ENCODE measurements at places on chromosomes 7 and 10. TPM values are rescaled to one million over a fixed set of nuclear protein-coding genes. Genes with fewer than 3 reads are reported as not detected.
A peak's percentile ranks its signal among the peaks of the same experiment; 100 is the strongest.

The RGR gene
- not detected for total RNA-seq

DNA sequence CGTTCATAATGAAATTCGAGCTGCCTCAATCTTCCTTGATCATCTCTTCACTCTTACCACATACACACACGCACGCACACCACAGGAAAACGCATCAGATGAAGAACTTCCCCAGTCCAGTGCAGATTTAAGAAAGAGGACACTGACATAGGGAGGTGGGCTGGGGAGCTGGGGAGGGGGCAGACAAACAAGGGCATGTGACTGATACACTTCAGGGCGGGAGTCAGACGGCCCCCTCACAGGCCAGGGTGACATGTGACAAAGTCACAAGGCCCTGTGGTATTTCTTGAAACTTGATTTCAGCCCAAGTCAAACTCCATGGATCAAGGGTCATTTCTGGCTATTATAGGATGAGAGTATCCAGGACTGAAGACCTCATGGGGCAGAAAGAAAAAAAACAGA, 82.6 kb downstream of the KCNMA1 start:
- H3K36me3 ChIP-seq: no peaks in the 10 kb centered on the region
- no peaks in the 10 kb centered on the region for H3K4me1 ChIP-seq
- H3K27me3 ChIP-seq: peaks cover 5% of the 10 kb centered on the region
- no peak overlapping the region for H3K4me3 ChIP-seq

GRCh38 chr10:92544296-92544695, 29.6 kb downstream of the IDE start:
- H3K27ac ChIP-seq: no peak overlapping the region
- no peaks in the 10 kb centered on the region for H3K36me3 ChIP-seq
- peaks cover 20% of the 10 kb centered on the region for H3K4me1 ChIP-seq
- peak; percentile 16 for DNase-seq
- H3K4me3 ChIP-seq: no peak overlapping the region

- H3K4me3 ChIP-seq: no peak overlapping the region
- no peak overlapping the region for H3K27ac ChIP-seq
- no peaks in the 10 kb centered on the region for H3K27me3 ChIP-seq
- DNase-seq: no peak
- no peaks in the 10 kb centered on the region for H3K36me3 ChIP-seq
These were observed 125.1 kb downstream of the COL26A1 start for GRCh38 chr7:101487753-101488152.

DNA sequence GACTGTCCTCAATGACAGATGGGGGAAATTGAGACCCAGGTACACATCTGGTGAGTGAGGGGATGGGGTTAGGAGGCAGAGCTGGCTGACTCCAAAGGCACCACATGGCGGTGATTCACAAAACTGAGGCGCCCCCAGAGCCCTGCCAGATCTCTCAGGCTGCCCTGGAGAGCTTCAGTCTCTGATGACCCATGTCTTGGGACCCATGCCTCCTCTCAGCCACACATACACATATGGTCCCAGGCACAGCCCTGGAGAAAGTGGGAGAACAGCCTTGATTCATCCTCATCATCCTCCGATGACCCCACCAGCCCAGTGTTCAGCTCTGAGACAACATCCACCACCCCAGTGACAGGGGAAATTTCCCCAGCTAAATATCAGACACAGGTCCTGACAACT, 426.0 kb downstream of the RPS24 start:
- H3K4me1 ChIP-seq: no peaks in the 10 kb centered on the region
- no peaks in the 10 kb centered on the region for H3K27me3 ChIP-seq
- H3K36me3 ChIP-seq: no peaks in the 10 kb centered on the region
- no peak overlapping the region for H3K27ac ChIP-seq
- no peak overlapping the region for H3K4me3 ChIP-seq
- DNase-seq: no peak

- peak overlapping the region; percentile 100 for H3K27ac ChIP-seq
- H3K36me3 ChIP-seq: peaks cover 16% of the 10 kb centered on the region
- H3K27me3 ChIP-seq: no peaks in the 10 kb centered on the region
- H3K4me1 ChIP-seq: peaks cover 37% of the 10 kb centered on the region
These were observed 2.4 kb upstream of the VDAC2 start for GRCh38 chr10:75208181-75208580.

GRCh38 chr10:29914986-29915785, 144.2 kb downstream of the JCAD start:
- no peak overlapping the region for H3K4me3 ChIP-seq
- no peak for DNase-seq
- H3K4me1 ChIP-seq: no peaks in the 10 kb centered on the region
- no peak overlapping the region for H3K27ac ChIP-seq
- H3K27me3 ChIP-seq: peaks cover 3% of the 10 kb centered on the region
- H3K36me3 ChIP-seq: no peaks in the 10 kb centered on the region

DNA sequence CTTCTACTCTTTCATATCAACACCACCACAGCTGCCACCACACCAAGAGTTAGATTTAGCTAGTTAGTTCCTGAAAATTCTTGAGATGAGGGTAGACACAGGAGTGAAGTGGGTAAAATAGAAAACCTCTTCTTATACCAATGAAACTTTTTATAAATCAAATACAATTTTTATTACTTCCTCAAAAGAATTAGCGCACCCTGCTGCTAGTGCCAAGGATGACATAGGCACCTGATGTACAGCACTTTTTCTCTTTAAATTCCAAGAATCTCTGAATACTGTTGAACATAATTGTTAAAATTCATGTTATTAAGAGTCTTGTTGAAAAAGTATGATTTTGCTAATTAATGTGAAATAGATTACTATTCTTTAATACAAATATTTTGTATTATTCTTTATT, 11.4 kb downstream of the ZWINT start:
- H3K4me1 ChIP-seq: no peaks in the 10 kb centered on the region
- peaks cover 9% of the 10 kb centered on the region for H3K36me3 ChIP-seq
- H3K27me3 ChIP-seq: peaks cover 5% of the 10 kb centered on the region
- DNase-seq: no peak

- H3K27me3 ChIP-seq: peaks cover 4% of the 10 kb centered on the region
- H3K27ac ChIP-seq: peak overlapping the region; percentile 75
- no peak overlapping the region for H3K4me3 ChIP-seq
- no peak for DNase-seq
- H3K4me1 ChIP-seq: peaks cover 30% of the 10 kb centered on the region
- peaks cover 28% of the 10 kb centered on the region for H3K36me3 ChIP-seq
These were observed 67.4 kb downstream of the PLXNA4 start for GRCh38 chr7:132508724-132509353.

GRCh38 chr7:80895056-80895455, 23.8 kb downstream of the SEMA3C start:
- no peaks in the 10 kb centered on the region for H3K27me3 ChIP-seq
- no peak overlapping the region for H3K27ac ChIP-seq
- H3K4me3 ChIP-seq: no peak overlapping the region
- H3K4me1 ChIP-seq: no peaks in the 10 kb centered on the region

DNA sequence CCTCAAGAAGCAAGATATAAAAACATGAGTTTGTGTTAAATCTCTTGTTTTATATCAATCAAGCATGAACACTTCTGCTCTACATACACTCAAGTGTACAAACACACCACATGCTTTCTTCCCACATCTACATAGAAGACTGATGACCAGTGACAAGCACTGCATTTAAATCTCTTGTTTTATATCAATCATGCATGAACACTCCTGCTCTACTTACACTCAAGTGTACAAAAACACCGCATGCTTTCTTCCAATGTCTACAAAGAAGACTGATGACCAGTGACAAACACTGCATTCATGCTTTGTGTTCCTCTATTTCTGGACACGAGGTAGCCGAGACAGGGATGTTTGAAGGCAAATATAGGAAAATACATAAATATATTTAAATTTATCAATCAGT, 642.0 kb upstream of the PFKP start:
- H3K27me3 ChIP-seq: peaks cover 5% of the 10 kb centered on the region
- no peaks in the 10 kb centered on the region for H3K4me1 ChIP-seq

DNA sequence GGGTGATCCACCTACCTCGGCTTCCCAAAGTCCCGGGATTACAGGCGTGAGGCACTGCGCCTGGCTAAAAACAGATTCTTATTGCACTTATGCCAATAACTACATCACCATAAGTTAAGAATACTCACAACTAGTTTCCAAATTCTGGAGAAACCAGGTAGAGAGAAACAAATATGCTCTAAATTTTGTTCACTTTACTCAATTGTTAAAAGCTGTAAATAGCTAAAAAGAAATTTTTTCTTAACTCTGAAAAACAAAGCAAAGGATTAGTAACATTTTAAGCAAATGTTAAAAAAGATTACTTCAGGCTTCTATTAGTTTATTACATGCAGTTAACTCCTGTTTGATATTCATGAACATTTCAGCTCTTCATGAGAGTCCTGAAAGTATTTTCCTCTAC, 28.3 kb upstream of the ZMIZ2 start:
- no peak overlapping the region for H3K27ac ChIP-seq
- H3K27me3 ChIP-seq: no peaks in the 10 kb centered on the region
- no peaks in the 10 kb centered on the region for H3K4me1 ChIP-seq
- H3K36me3 ChIP-seq: peaks cover 2% of the 10 kb centered on the region

The GRB10 gene
- 4.4 TPM for total RNA-seq

- no peak overlapping the region for H3K4me3 ChIP-seq
- no peak overlapping the region for H3K27ac ChIP-seq
- H3K36me3 ChIP-seq: no peaks in the 10 kb centered on the region
- no peaks in the 10 kb centered on the region for H3K4me1 ChIP-seq
- H3K27me3 ChIP-seq: peaks cover 13% of the 10 kb centered on the region
These were observed 19.6 kb upstream of the GPR37 start for GRCh38 chr7:124784879-124785818.

GRCh38 chr10:126913316-126913715, 8.1 kb downstream of the DOCK1 start:
- no peaks in the 10 kb centered on the region for H3K36me3 ChIP-seq
- no peak overlapping the region for H3K27ac ChIP-seq
- no peak for DNase-seq
- H3K27me3 ChIP-seq: no peaks in the 10 kb centered on the region

DNA sequence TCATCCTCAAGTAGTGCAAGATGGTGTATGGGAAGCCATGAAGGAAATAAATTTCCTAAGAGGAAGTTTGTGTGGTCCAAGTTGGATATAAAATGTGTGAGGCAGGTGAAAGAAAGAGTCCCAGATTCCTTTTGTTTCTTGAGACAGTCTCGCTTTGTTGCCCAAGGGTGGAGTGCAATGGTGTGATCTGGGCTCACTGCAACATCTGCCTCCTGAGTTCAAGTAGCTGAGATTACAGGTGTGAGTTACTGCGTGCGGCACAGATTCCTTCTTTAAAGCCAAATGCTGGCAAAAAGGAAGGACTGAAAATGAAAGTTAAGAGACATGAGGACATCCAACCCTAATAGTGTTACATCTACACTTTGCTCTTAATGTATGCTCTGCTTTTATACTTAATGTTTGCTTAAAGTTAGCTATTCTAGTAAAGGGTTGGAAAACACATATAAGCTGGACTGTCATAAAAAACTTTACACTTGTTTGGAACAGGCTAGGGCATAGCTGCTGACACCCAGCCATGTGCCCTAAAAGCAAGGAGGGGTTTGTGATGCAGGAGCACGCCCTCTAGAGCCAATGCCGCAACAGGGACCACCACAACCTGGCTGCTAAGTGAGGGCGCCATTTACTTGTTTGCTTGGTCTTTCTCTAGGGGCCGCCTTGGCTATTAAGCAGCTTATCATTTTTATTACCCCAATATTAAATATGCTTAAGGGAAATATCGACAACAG, 34.5 kb downstream of the CLEC2L start:
- H3K36me3 ChIP-seq: peaks cover 2% of the 10 kb centered on the region
- H3K4me1 ChIP-seq: peaks cover 1% of the 10 kb centered on the region
- H3K27me3 ChIP-seq: peaks cover 10% of the 10 kb centered on the region
- no peak overlapping the region for H3K27ac ChIP-seq
- DNase-seq: no peak

The SPDYE9 gene
- not detected for total RNA-seq

- DNase-seq: no peak
- H3K27ac ChIP-seq: peak overlapping the region; percentile 31
- no peaks in the 10 kb centered on the region for H3K4me1 ChIP-seq
- no peaks in the 10 kb centered on the region for H3K27me3 ChIP-seq
These were observed 36.2 kb upstream of the EFCAB10 start for GRCh38 chr7:105617280-105618015.

- peaks cover 18% of the 10 kb centered on the region for H3K4me1 ChIP-seq
- DNase-seq: no peak
- H3K36me3 ChIP-seq: peaks cover 5% of the 10 kb centered on the region
- H3K4me3 ChIP-seq: no peak overlapping the region
These were observed 3.0 kb upstream of the EBF3 start for GRCh38 chr10:129966889-129967578.

DNA sequence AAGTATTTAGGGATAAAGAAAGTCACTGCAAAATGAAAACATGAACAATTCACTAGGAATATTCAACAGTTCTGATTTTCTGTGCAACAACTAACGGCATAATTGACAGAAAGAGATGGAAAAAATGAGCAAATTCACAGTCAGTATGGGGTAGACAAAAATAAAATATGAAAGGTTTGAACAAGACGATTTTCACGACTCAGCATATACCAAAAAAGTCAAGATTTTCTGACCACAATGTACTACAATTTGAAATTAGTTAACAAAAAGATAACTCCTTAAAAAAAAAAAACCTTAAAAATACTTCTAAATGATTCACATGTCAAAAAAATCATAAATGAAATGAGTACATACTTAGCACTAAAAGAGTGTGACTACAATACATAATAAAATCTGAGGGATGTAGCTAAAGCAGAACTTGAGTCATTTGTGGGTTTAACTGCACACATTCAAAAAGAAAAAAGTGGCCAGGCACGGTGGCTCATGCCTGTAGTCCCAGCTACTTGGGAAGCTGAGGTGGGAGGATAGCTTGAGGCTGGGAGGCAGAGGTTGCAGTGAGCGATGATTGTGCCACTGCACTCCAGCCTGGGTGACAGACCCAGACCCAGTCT, 22.6 kb upstream of the MTURN start:
- peaks cover 7% of the 10 kb centered on the region for H3K4me1 ChIP-seq
- H3K4me3 ChIP-seq: no peak overlapping the region
- no peaks in the 10 kb centered on the region for H3K27me3 ChIP-seq
- no peak for DNase-seq
- H3K27ac ChIP-seq: no peak overlapping the region

DNA sequence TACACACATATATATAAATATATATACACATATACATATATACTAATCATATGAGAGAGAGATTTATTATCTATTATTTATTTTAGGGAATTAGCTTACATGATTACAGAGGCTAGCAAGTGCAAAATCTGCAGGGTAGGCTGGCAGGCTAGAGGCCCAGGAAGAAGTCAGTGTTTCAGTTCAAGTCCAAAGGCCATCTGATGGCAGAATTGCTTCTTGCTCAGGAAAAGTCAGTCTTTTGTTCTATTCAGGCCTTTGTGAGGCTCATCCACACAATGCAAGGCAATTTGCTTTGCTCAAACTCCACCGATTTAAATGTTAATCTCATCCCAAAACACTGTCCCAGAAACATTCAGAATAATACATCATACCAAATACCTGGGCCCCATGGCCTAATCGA, 2.6 kb upstream of the C10orf120 start:
- no peaks in the 10 kb centered on the region for H3K36me3 ChIP-seq
- no peak overlapping the region for H3K4me3 ChIP-seq
- H3K27ac ChIP-seq: no peak overlapping the region
- DNase-seq: no peak
- peaks cover 5% of the 10 kb centered on the region for H3K27me3 ChIP-seq

DNA sequence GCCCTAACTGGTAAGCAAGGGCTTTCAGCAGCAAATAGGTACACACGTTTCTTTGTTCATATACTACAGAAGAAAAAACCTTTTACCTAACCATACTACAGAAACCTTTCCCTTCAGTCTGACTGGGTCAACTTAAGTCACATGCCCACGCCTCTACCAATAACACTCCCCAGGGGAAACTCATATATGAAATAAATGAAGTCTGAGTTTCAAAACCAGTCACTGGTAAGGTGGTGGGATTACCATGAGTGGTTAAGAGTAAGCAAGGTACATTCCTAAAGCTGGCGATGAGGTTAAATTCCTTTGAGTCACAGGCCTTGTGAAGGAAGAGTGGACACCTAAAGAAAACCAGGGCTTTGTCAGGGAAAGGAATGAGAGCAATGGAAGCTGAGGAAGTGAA, 21.4 kb upstream of the KIF20B start:
- H3K4me3 ChIP-seq: no peak overlapping the region
- H3K36me3 ChIP-seq: no peaks in the 10 kb centered on the region
- DNase-seq: no peak
- peaks cover 19% of the 10 kb centered on the region for H3K27me3 ChIP-seq
